ENCODE measurements at places on chromosomes 6 and 20.

- DNase-seq, result no peak
These were observed 323.3 kb upstream of the NT5E start for GRCh38 chr6:85126485-85127167.

DNA sequence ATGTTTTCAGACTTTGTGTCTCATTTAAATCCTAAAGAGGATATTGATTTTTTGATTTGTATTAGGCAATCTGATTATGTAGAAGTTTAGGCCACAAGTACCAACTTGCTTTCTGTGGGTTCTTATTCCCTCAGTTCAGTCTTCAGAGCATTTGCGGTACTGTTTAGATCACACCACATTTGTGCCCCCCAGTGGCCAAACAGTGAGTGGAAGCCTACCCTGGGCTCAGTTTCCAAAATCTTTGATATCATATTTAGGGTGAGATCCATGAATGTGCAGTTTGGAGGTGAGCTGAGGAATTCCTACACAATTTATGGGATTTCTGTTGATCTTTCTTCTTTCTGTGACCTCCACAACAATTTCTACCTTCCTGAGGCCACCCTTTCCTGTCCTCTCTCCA is 92.3 kb upstream of the FUT9 start:
- no peak for DNase-seq

DNA sequence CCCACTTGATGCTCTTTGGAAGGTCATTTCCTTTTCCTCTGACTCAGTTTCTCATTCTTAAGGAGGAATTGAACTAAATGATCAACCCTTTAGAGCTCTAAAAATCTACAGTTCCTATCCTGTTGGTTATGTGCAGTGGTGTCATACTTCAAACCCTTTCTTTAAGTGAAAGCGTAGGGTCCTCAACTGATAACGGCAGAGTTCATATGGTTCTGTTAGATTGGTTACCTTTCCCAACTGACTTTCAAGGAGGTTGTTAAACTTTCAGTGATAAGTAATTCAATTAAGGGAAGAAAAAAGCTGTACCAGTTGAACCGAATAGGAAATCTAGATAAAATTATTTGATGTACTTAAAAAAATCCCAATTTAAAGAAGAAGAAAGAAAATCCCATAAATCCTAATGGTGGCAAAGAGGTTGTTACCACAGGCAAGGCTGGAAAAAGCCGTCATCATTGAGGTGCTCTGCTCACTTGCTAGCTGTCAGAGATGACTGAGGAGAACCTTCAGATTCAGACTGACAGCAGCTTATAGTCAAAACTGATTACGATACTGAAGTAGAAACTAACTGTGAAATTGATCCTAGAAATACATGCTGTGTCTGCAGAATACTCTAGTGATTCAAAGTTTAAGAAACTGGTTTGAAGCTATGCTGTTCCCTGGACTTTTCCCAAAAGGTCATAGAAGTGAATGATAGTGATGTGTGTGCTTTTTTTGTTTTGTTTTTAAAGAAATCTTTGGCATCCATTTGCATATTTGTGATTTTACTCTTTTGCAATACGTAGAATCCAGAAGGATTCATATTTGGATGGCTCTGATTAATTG is 16.2 kb downstream of the TMEM14A start:
- no peak for DNase-seq

GRCh38 chr20:4555188-4555890 is 166.4 kb upstream of the PRND start:
- no peak for DNase-seq

- no peak for DNase-seq
These were observed 47.0 kb downstream of the DTNBP1 start for GRCh38 chr6:15615802-15616201.

GRCh38 chr6:98769546-98769945 is 64.8 kb upstream of the POU3F2 start:
- no peak for DNase-seq

GRCh38 chr6:10584607-10585006 is 63.5 kb downstream of the GCNT2 start:
- no peak for DNase-seq

DNA sequence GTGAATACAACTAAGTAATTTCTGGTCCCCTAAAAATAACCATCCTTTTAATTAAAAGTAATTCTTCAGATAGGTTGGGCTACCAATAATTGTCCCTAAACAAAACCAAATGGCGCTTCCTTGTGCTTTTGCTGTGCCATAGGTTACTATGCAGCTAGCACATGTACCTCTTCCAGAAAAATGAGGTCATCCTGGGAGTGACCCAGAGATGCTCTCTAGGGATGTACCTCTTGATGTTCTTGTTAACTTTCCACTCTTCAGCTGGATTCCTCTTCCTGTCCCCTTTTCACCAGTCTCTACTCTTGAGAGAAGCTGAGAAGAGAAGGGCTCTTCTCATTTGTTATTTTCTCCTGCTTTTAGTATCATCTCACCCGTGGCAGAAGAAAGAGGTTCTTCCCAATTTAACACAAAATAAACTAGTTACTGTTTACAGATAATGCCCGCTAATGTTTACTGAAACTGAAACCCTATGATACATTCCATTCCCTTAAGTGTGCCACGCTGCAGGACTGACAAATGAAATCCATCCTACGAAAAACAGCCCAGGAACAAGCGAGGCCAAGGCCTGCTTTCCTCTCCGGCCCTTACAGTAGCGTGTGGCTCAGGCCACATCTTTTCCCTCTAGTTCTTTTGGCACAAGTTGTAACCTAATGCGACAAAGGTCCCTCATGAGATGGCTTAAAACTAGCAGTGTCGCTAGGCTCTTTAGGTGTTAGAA is 24.2 kb downstream of the MRS2 start:
- DNase-seq, result no peak

DNA sequence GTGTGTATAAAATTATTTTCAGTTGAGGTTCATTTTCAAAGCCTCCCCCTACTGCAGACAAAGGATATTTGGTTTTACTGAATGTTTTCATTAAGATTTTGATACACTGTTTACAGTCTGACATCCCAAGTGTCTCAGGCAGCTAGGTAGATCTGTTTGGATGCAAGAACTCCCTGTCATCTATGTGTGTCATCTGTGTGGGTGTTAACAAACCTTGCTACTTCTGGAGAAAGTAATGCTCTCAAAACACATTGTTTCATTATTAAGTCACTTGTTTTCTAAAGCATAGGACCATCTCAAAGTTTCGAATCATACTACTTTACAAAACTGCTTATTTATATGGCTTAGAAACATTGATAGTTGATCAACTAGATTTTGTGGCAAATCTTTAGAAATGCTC is 114.5 kb upstream of the TMEM170B start:
- no peak for DNase-seq

DNA sequence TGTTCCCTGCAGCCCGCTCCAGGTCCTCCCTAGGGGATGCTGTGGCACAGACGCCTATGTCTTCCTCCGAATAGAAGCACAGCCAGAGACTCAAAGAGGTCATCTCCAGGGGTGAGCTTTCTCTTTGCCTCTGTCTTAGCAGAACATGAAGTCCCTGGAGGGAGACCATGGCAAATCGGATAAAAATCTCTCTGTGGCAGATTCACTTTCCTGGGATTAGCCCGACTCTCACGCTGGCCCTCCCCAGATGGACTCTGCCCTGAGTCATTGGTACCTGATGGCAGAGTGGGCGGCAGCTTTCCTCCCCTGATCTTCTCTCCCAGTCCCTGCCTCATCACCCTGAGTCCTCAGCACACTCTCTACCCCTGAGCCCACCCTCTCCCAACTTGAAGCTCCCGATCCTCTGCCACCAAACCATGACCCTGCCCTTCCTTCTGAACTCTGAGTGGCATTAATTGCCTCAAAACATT is 58.0 kb upstream of the CCDC167 start:
- DNase-seq, result no peak

DNA sequence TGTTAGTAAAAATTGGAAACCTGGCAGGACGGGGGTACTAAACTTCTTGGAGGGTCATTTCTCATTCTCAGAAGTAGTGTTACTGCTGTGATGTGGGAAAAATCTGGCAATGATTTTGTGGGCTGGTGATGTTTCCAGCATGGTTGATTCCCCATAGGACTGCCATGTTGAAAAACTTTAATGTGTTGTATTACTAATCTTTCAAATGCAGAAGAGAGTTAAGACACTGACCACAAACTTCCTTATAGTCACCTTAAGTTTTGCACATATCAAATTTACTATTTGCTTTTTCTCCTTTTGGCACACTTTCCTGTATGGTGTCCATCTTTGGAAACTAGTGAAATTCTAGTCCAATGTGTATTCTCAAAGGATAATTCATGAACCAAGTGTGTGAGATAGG is 236.2 kb upstream of the TAB2 start:
- no peak for DNase-seq

- no peak for DNase-seq
These were observed 3.6 kb downstream of the CCND3 start for GRCh38 chr6:41937861-41938574.

- DNase-seq, result no peak
These were observed 52.9 kb downstream of the FBXL4 start for GRCh38 chr6:98894810-98895209.

DNA sequence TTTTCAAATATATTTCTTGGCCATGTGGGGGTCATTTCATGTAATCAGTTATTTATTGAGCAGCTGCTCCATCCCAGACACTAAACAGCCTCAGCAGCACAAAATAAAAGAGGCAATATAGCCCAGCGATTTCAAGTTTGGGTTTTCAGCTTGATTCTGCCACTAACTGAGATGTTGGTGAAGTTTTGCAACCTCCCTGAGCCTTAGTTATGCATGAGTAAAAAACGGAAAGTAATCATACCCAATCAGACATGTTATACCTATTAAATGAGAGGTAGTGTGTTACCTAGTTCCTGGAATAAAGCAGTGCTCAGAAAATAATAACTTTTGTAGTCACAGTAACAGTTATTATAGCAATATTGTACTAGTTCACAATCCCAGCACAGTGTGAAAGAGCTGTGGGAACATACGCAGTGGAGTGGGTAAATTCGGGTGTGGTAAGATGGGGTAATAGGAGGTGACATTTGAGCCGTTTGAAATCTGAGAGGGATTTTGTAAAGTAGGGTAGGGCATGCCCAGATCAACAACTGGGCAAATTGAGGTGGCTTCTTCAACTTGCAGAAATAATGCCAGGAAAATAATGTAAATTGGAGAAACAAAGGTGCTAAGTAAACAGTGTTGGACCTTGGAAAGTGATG is 1.5 kb downstream of the SLC9A8 start:
- no peak for DNase-seq

- DNase-seq, result no peak
These were observed 201.4 kb upstream of the HDDC2 start for GRCh38 chr6:125503181-125503580.

GRCh38 chr6:52216932-52217575 is 27.2 kb downstream of the IL17F start:
- no peak for DNase-seq

- DNase-seq, result no peak
These were observed 52.3 kb upstream of the UFL1 start for GRCh38 chr6:96469312-96469711.

DNA sequence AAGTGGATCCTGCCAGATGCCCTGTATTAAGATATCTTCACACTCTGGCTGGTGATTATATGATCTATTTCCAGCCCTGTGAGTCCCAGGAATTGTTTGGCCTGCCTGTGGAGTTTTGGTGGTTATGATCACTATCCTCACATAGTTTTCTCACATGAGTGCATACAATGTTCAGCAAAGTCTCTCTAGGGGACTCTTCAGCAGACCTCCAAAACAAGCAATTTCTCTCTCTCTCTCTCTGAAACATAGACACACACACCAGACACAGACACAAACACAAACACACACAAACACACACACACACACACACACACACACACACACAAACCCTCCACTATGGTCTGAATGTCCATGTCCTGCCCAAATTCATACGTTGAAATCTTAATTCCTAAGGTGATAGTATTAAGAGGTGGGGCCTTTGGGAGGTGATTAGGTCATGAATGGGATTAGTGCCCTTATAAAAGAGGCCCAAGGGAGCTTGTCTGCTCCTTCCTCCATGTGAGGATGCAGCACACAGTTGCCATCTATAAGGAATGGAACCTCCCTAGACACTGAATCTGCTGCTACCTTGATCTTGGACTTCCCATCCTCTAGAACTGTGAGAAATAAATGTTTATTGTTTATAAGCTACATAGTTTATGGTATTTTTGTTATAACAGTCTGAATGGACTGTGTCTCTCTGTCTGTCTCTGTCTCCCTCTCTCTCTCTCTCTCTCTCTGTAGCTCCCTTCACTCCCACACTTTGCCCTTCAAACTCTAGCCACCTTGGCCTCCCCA is 22.0 kb upstream of the SYNJ2 start:
- no peak for DNase-seq

DNA sequence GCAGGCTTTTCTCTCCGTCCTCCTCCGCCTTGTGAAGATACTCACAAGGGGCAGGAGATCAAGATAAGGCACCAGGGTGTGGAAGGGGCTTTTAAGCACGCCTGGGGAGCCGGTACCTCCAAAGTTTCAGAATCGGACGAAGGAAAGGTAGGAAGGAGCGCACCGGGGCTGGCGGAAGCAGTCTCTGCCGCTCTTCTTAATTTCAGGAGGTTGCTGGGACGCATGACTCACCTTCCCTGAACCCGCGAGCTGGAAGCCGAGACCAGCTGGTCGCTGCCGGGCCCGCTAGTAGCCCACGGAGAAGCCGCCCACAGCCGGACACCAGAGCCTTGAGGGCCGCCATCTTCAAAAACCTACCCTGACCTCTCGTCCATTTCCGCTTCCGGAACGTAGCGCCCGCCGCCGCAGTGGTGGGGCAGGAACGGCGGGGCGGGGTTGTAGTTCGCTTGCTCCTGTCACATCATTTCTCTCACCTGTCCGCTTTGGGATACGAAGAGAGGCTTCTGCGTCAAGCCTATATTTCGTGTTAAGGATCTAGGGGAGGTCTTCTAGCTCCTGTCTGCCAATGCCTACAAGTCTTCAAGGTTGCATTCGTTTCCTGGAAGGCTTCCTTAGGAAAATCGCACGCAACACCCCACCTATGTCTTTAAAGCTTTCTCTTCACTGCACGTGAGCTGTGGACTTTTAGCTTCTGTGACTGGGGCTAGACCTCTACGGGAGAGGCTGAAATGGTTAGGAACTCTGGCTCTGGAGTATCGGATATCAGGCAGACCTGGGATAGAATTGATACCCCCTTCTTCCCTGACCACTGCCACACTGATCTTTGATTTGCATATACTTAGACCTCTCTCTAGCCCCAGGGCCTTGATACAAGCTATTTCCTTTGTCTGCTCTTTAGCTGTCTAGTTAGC is at the start of gene MRPS18A:
Gene MRPS18A, minus strand, starts transcription at position 355 of the 911 bp plus-strand sequence. Its CDS starts 12 bp downstream, at position 343.
- DNase-seq, result peak; percentile 75

GRCh38 chr6:139856562-139856961 is 482.1 kb upstream of the CITED2 start:
- DNase-seq, result no peak

DNA sequence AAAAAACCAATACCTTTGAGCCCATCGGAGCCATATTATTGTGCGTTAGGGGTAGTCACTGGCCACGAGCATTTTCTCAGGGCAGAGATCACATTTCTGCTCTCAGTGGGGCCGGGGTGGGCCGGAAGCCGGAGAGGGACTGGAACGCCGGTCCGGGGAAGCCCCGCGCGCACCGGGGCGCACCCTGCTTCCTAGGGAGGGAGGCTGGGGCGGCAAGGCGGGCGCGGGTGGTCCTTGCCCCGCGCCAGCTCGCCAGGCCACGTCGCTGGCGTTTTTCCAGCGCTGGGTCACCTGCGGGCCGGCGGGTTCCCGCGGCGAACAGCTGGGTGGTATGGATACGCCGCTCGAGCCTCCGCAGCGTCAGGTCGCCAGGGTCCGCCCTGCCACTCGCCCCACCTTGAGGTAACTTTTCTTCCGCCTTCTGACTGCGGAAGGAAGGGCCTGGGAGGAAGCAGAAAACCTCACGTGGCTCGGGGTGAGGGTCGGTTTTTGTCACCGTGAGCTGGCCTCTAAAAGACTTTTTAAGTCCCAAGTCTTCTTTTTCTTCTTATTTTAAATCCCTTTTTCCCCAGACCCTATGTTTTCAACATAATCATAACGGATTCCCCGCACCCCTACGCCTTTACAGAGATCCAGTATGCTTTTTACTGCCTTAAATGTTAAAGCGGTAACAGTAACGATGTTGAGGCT is 2.7 kb upstream of the EEF1A1 start:
- DNase-seq, result peak; percentile 75
